ENCODE measurements at places on chromosomes 6 and 20. TPM values are rescaled to one million over a fixed set of nuclear protein-coding genes. Genes with fewer than 3 reads are reported as not detected.

Gene MAFB
- total RNA-seq: 84.6 TPM

Gene SRMS
- not detected for total RNA-seq

Gene FABP7
- not detected for total RNA-seq

GRCh38 chr6:104486035-104486434 lies 373.7 kb downstream of the HACE1 start:
- DNase-seq: no peak

GRCh38 chr6:38214159-38214558 lies 394.6 kb downstream of the ZFAND3 start:
- no peak for DNase-seq

DNA sequence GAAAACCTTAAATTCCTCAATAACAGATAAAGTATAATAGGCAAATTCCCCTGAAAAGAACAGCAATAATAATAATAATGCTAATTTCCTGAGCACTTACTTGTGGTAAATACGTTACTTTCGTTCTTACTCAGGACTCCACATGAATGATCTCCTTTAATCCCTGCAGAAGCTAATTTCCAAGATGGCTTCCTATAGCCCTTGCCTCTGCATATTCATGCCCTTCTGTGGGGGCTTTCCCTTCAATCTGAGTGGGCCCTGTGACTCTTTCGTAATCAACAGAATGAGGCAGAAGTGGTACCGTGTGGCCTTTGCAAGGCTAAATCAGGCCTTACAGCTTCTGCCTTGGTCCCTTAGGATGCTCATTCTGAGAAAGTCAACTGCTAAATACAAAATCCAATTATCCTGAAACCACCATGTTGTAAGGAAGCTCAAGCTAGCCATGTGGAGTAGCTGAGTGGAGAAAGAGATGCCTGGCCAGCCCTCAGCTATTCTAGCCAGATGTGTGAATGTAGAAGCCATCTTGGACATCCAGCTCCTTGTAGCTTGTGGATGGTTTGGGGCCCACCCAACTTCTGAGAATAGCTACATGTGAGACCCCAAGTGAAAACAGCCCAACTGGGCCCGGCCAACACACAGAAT lies 50.5 kb downstream of the MCUR1 start:
- DNase-seq: no peak

GRCh38 chr20:23097636-23098580 lies 11.8 kb upstream of the CD93 start:
- peak; percentile 7 for DNase-seq

DNA sequence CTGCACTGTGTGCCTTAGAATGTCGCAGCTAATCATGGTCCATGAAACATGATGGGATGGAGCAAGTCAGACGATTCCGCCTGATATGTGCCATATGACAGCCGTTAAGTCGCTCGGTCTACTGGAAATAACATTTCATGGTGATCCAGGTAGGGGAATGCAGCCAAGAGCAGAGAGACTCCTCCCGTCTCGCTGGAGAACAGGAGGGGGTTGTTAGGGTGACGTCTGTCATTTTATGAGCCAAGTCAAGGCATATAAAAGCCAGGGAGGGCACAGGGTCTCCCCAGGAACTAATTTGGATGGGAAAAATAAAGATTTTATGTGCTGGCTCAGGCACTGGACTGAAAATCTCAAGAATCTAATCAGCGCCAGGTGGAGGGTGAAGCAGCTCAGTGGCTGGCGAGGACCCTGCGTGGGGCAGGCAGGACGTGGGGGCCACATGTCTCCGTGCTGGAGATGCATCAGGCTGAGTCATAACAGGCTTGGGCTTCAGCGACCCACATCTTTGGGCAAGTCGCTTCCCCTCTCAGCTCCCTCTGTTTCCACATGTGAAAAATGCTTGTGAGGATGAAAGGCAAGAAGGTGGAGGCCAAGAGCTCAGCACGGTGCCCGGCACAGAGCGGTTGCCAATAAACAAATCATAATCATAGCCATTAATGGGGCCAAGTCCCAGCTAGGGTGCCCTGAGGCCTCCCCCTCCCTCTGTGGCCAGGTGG lies 234.6 kb downstream of the ANKRD60 start:
- DNase-seq: no peak
